ENCODE measurements at places on chromosomes 6 and 20. TPM values are rescaled to one million over a fixed set of nuclear protein-coding genes. Genes with fewer than 3 reads are reported as not detected.

The CPXM1 gene
- 7.1 TPM for polyA plus RNA-seq

The RCAN2 gene
- polyA plus RNA-seq: 37.4 TPM

The MRAP2 gene
- polyA plus RNA-seq: 4.2 TPM

The CDH4 gene
- polyA plus RNA-seq: not detected

The EYA2 gene
- polyA plus RNA-seq: 7.9 TPM

The SSTR4 gene
- polyA plus RNA-seq: not detected

The MAS1L gene
- polyA plus RNA-seq: not detected

The TULP1 gene
- polyA plus RNA-seq: not detected

The LTB gene
- polyA plus RNA-seq: 6.6 TPM

The TBX18 gene
- polyA plus RNA-seq: not detected

The METTL24 gene
- 1.4 TPM for polyA plus RNA-seq

The DNAAF9 gene
- 7.3 TPM for polyA plus RNA-seq

The SLC22A16 gene
- polyA plus RNA-seq: not detected

The MEP1A gene
- polyA plus RNA-seq: 0.13 TPM

The RIPPLY2 gene
- polyA plus RNA-seq: not detected

The GABRR1 gene
- polyA plus RNA-seq: not detected

The ZBTB9 gene
- polyA plus RNA-seq: 6.4 TPM

The FNDC1 gene
- 0.69 TPM for polyA plus RNA-seq

The SNRPB gene
- 144 TPM for polyA plus RNA-seq

The MRPS10 gene
- 39.6 TPM for polyA plus RNA-seq

The FKBP1C gene
- polyA plus RNA-seq: 1.6 TPM

The PARD6B gene
- polyA plus RNA-seq: 9.2 TPM

The SPTLC3 gene
- 7.1 TPM for polyA plus RNA-seq

The SIRPB1 gene
- 0.58 TPM for polyA plus RNA-seq

The ULBP3 gene
- polyA plus RNA-seq: 0.71 TPM

The ADGB gene
- not detected for polyA plus RNA-seq

The MYL9 gene
- 576 TPM for polyA plus RNA-seq

The RAET1L gene
- polyA plus RNA-seq: not detected

The RBPJL gene
- not detected for polyA plus RNA-seq

The NHLRC1 gene
- 1.8 TPM for polyA plus RNA-seq

The AGER gene
- polyA plus RNA-seq: 7.1 TPM

The C6orf120 gene
- 10.9 TPM for polyA plus RNA-seq

The PROKR2 gene
- not detected for polyA plus RNA-seq

The PI16 gene
- 3.5 TPM for polyA plus RNA-seq

The SLCO4A1 gene
- 12.4 TPM for polyA plus RNA-seq

The BNIP5 gene
- polyA plus RNA-seq: not detected

The BTN1A1 gene
- not detected for polyA plus RNA-seq

The LRRN4 gene
- polyA plus RNA-seq: 1.6 TPM

The TNXB gene
- polyA plus RNA-seq: 13.3 TPM

The GNMT gene
- 1.9 TPM for polyA plus RNA-seq

Data from kidney (tissue), 22 donors.